NCI-H2171 (cell line): ENCODE measurements at places on chromosomes 7 and 10.

- no peak for DNase-seq
Observed at GRCh38 chr10:123236126-123236525, 81.9 kb downstream of the BUB3 start.

GRCh38 chr7:101486433-101487104, 123.9 kb downstream of the COL26A1 start:
- no peak for DNase-seq

DNA sequence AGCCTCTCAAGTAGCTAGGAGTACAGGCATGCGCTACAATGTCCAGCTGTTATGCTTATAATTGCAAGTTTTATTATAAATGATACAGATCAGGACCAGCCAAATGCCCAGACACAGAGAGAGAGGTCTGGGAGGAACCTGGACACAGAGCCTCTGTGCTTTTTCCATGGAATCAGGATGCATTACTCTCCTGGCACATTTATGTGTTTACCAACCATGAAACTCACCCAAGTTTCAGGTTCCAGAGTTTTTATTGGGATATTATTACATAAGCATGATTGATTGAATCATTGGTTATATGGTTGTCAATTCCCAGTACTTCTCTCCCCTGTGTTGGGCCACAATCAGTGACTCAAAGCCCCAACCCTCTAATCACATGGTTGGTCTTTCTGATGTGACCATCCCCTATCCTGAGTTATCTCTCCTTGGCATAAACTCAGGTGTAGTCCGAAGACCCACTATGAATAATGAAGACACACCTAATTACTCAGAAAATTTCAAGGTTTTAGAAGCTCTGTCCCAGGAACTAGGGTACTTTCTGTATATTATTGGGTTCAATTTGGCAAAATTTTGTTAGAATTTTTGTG, 30.6 kb downstream of the MXI1 start:
- DNase-seq, result no peak

- no peak for DNase-seq
Observed at GRCh38 chr10:22321924-22322640, 1.2 kb downstream of the BMI1 start.

DNA sequence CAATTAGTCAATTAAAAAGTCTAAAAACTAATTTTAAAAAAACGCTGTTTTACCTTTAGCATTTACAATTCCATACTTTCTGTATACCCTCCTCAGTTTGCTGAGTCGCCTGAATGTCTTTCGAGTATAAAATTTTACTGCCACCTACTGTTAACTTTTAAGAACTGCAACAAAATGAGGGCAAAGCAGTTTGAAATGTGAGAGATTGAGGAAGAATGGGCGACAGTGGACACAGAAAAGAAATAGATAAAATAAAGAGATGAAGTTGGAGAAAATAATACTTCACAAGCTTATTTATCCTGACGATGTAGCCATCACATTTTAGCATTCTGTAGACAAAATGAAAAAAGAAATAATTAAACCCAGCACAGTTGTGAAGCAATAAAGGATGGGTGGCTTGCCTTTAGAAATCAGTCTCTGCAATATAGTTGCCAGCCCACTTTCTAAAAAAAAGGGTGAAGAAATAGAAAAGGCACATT, 110.8 kb upstream of the PTN start:
- DNase-seq, result peak; percentile 14

DNA sequence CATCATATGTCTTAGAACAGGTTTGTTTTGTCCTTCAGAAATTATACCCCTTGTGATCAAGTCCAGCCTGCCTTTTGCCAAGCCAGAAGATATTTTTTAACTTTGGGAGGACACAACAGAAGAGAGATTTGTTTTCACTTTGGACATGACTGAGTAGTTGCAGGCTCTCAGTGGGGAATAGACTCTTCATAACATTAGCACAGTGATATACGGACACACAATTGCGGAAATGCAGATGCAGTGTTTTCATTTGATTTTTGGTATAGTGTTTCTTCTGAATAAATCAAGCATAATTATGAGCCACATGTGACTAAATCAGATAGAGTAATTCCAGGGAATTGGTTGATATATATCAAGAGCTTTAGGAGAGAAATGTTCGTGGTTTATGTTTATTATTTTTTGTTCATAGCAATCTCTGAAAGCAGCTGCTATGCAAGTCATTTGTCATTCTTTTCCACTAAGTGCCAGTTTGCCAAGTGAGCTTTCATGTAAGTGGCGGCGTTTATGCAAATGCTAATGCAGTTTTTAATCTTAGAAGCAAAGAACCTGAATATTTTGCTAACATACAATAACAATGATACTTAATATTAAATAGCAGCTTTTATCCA, 69.6 kb upstream of the HDAC9 start:
- no peak for DNase-seq

DNA sequence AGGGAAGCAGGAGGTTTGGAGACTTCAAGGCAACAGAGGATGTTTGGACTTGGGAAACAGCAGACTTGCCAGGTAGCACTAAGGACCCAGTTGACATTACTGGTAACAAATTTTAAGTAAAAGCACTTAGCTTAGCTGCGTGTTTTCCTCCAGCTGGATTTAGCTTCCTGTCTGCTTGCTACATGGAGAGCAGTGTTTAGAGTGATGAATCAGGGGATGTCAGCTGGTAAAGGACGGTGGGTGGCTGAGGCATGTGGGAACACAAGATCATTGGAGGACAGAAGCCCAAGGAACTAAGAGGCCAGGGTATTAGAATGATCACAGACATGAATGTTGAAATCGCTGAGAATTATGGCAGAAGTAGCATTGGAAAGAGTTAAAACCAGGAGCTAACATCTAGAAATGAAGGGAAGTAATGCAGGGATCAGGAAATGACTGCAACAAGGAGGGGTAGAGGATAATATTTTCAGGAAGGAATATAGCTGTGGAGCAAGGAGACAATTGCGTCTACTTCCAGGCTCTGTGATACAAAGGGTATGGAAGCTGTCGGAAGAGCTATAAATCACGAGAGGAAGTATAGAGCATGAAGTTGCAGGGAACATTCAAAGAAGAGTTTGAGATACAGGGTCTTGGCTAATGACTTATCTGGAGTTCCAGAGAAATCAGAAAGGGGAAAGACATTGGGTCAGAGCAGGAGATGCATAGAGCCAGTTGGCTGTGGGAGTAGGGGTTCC, 34.4 kb downstream of the CALD1 start:
- no peak for DNase-seq
